ENCODE measurements at places on chromosomes 6 and 20.
A peak's percentile ranks its signal among the peaks of the same experiment; 100 is the strongest.

GRCh38 chr6:7819431-7820015, 91.1 kb downstream of the TXNDC5 start:
- no peak for DNase-seq

GRCh38 chr20:63533388-63533787, 3.8 kb downstream of the PTK6 start:
- DNase-seq, result no peak

DNA sequence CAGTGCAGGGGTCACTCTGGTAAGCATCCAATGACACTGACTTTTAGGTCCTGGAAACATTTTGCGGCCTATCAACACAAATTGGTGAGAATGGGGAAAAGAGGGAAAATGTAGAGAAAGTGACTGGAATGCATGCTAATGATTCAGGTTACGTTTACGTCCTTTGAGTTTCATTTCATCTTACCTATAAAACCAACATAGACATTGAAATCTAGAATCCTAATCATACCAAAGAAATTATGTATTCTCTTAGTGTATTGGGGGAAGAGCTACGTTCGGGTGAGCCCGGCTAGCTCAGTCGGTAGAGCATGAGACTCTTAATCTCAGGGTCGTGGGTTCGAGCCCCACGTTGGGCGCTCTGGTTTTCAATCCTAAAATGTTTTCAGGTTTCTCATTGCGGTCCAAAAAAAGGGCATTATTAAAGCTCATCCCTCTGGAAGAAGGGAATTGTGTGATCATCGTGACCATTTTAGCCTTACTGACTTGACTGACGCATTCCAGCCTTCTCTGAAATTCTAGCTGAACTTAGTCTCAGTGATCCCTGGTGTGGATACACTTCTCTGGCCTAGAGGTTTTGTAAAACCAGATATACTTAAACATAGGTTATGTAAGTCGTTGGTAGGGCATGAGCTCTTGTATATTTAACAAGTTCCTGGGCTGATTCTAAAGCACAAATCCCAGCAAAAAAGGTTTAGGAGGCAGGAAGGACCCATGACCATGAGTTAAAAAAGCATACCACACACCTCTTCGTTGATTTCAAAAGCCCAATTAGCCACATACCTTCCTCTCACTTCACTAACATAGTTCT, 18.3 kb downstream of the HMGN4 start:
- DNase-seq, result no peak

- no peak for DNase-seq
Observed at GRCh38 chr6:15550546-15551123, 112.2 kb downstream of the DTNBP1 start.

GRCh38 chr20:46065691-46066090, 24.1 kb downstream of the NCOA5 start:
- DNase-seq, result no peak

DNA sequence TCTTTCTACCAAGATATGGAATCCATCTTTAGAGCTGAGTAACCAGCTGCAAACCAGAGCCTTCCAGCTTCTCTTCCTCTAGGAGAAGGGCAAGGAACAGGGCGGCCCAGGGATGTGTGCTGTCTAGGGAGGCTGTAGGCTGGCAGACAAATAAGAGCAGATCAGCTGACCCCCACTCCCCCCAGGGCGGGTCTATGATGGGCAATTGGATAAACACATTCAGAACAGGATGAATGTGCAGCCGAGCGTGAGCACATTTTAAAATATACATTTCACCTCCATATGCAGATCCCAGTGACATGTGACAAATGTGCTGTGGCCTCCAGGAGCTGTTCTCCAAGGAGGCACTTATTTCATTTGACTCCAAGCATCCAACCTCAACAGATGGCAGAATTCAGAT, 580.1 kb downstream of the PTPRT start:
- DNase-seq, result no peak

- no peak for DNase-seq
Observed at GRCh38 chr20:56929606-56930005, 300.5 kb downstream of the TFAP2C start.

- no peak for DNase-seq
Observed at GRCh38 chr6:104710543-104711335, 149.0 kb downstream of the HACE1 start.

GRCh38 chr20:62832951-62833391, 16.1 kb downstream of the COL9A3 start:
- no peak for DNase-seq

DNA sequence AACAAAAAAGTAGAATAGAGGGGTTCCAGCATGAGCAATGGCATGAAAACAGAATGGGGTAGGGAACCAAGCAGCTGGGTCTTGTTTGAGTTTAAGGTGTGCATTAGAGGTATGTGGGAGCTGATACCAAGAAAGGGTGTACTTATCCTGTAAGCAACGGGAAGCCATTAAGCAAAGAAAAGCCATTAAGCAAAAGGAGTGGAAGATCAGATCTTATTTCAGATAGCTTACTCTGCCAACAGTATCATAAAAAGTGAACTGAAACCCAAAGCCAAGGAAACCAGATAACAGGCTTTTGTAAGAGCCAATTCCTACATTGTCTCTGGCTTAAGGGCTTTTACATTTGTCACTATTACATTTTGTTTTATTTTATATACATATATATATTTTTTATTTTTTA, 21.3 kb upstream of the BEND6 start:
- no peak for DNase-seq

GRCh38 chr6:155432293-155432692, 23.3 kb downstream of the NOX3 start:
- DNase-seq, result no peak

DNA sequence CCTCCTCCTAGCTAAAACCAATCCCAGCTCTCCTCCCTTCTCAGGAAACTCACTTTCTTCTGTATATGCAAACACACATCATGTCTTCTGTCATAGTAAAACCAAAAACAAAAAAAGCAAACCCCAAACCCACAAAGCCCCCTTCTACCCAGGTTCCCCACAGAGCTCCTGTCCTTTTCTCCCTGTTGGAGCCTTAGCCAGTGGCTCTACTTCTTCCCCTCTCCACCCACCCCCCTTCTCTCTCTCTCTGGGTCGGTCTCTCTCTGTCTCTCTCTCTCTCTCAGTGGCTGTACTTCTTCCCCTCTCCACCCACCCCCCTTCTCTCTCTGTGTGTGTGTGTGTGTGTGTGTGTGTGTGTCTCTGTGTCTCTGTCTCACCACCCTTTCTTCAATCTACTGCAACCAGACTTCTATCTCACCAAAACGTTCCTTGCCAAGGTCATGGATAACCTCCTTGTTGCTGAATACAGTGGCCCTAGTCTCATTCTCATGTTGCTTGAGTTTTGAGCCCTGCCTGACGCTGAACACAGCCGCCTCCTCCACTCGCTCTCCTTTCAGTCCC, 8.7 kb upstream of the OSER1 start:
- no peak for DNase-seq

DNA sequence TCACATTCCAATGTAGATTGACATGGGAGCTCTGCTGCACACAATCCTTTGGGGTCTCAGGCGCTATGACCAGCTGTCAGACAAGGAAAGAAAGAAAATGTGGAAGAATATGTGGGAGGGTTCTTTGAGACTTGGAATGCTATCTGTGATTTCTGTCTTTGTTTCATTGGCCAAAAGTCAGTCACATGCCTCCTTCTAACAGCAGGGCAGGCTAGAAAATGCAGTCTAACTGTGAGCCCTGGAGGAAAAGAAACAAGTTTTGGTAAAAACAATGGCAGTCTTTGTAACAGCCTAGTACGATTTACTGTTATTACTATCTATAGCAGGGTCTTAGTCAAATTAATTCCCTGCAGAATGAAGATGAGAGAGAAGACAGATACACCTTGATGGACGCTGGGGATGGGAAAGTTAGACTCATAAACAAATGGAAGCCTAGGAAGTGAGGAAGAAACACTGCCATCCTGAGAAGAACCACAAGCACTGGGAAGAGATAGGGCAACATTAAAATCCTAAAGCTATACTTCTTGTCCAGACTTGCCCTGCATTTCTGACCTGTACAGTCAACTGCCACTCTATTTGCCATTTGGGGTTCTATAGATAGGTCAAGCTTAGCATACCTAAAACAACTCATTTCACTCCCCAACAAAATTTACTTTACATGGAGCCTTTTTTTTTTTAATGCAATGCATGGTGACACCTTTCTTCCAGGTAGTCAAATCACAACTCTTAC, 833.0 kb downstream of the KIF16B start:
- no peak for DNase-seq

- DNase-seq, result no peak
Observed at GRCh38 chr6:22471132-22471690, 98.2 kb upstream of the HDGFL1 start.

GRCh38 chr20:49752201-49752903, 38.7 kb upstream of the B4GALT5 start:
- DNase-seq, result no peak

DNA sequence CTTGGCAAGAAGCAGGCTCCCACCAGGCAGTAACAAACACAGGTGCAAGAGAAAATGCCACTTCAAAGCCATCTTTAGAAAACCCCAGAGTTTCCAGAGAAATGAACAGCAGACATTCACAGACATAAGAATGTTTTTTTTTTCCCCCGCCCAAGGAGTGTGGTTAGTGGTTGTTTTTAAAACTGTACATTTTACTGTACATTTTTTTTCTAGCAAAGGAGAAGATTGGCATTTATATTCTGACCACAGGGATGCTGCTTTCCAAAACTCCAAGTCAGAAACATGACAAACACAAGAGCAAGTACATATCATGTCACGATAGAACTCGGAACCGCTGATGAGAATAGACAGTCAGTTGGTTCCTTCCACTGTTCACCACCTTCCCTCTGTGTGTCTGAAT, 197.9 kb downstream of the LRFN2 start:
- DNase-seq, result no peak

- peak; percentile 28 for DNase-seq
Observed at GRCh38 chr6:109441069-109441816, 719 bp downstream of the SMPD2 start.

DNA sequence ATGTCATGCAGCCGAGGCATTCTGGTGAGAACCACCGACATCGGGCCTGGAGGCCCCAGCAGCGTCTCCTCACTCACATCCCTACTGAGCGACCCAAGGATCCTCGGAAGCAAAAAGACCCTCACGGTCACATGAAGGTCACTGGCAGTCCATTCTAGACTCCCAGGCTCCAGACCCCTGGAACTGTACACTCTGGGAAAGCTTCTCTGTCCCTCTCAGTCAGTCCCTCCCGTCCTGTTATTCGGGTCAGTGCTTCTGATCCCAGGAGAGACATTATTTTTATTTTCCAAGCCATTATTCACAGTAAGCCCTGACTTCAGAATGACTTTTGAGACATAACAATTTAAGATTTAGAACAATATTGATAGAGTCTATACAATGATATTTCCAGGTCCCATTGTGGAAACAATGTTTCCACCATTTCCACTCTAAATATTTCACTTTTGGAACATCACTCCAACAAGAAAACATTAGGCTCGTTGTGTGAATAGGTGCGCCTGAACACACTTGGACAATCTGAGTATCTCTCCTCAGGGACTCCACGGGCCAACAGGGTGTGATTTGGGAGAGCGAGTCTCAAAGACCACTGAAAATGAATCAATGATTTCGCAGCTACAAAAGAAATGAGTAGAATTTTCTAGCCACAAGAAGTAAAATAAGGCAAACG, 199.7 kb downstream of the SOD2 start:
- no peak for DNase-seq

DNA sequence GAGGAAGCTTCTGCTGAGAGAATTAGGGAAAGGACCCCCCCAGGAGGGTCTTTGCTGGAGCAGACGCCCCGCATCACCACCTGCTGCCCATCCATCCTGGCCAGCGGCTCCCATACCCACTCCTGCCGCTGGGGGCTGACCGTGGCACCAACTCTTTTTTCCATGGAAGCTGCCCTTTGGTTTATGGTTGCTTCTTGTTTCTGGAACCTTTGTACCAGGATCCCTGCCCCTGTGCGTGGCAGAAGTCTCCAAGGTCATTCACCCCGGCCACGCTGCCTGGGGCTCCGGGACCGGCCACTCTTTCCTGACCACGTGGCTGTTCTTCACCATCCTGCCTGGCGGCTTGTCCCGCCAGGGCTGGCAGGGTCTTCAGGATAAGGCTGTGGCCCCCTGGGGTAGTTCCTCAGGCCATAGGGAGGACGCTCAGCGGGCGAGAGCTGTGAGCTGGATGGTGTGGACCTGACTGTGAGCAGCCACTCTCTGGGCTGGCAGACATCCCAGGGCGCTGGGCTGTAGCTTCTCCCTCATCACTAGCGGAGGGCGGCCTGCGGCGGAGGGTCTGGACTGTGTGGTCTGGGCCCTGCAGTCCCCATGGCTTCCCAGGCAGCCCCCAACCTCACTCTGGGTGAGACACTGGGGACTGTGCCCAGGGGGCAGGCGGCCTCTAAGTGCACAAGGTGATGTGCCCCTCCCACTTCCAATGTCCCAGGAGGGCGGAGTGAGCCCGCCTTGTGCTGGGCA, 22.8 kb upstream of the RBBP8NL start:
- no peak for DNase-seq

DNA sequence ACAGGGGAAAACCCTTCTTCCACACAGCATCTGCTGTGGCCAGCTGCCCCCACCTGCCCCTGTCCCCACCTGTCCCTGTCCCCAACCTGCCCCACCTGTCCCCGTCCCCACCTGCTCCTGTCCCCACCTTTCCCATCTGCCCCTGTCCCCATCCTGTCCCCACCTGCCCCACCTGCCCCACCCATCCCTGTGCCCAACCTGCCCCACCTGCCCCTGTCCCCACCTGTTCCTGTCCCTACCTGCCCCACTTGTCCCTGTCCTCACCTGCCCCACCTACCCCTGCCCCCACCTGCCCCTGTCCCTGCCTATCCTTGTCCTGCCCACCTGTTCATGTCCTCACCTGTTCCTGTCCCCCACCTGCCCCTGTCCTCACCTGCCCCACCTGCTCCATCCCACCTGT, 6.4 kb upstream of the MYT1 start:
- DNase-seq, result no peak

DNA sequence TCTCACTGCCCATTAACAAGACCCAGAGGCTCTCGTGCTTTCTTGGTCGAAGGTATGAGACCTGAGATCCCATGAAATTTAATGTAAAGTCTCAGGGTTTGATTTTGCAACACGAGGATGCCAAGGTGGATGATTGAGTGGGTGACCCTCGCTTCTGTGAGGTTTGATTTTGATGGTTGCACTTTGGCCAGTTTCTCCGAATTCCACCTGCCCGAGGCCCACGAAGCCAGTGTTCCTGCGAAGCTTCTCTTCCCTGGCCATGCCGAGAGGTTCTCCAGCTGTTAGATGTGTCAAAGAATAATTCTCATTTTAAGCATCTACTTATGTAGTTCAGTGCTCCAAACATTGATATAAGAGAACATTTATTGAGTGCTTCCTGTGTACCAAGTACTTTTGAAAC, at the start of gene KIF25:
Gene KIF25 (plus strand): TSS at position 30 of the 400 bp plus-strand sequence. CDS start 31,915 bp downstream, outside the sequence.
- no peak for DNase-seq

- DNase-seq, result no peak
Observed at GRCh38 chr6:163381118-163381756, 33.3 kb upstream of the QKI start.

GRCh38 chr6:136464874-136465273, 85.3 kb downstream of the MAP7 start:
- no peak for DNase-seq

DNA sequence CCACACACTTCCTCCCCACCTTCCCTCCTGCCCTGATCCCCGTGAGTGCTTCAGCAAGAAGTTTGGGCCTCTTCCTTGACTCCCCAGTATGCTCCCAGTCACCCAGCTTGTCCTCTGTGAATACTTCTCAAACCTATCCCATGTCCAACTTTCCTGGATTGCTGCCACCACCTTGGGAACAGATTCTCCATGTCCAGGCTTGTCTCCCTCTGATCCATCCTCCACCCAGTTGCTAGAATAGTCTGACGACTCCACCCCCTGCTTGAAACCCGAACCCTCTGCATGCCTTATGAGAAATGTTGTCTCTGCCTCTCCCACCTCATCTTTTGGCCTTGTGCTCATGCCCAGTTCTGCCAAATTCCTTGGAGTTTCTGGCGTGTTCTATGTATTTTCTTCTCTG, 108.0 kb downstream of the PPP1R14C start:
- no peak for DNase-seq

GRCh38 chr6:144745439-144745838, 460.3 kb downstream of the UTRN start:
- DNase-seq, result no peak

Data from T follicular helper cell (primary cell).